DMS53 (cell line): ENCODE measurements at places on chromosomes 4 and X.
A peak's percentile ranks its signal among the peaks of the same experiment; 100 is the strongest.

DNA sequence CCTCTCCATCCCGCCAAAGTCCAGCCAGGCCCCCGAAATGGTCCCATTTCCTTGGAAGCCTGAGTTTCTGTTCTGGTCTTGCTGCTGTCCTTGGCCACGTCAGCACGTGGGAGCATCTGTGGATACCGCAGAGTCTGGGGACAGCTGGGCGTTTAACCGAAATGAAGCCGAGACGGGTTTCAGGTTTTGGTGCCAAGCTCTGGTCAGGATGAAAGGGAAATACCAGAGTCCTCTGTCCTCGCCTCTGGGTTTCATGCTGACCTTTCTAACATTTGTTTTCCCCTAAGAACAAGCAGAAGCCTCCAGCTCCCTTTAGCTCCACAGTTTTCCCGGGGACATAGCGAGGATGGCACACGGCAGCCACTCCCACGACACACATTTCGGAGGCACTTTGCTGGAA is 19.7 kb downstream of the SHOX start:
- no peak for DNase-seq

GRCh38 chr4:67436742-67437141 is 108.6 kb downstream of the CENPC start:
- DNase-seq: peak; percentile 74

DNA sequence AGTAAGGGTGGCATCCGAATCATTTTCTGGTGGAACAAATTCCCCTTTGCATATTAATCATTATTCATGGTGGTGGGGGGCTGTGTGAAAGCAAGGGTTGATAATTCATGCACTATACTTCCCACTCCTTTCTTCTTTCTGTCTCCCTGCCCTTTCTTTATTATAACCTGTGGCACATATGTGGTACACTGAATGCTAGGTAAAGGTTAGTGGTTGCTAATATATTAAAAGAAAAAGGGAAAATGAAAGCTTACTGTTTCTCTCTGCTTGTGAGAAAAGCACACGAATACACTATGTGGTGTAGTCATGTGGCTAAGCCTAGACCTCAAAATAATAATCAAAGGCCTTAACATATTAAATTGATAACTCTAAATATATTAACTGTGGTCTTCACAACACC is 178.4 kb upstream of the RPS6KA3 start:
- no peak for DNase-seq

DNA sequence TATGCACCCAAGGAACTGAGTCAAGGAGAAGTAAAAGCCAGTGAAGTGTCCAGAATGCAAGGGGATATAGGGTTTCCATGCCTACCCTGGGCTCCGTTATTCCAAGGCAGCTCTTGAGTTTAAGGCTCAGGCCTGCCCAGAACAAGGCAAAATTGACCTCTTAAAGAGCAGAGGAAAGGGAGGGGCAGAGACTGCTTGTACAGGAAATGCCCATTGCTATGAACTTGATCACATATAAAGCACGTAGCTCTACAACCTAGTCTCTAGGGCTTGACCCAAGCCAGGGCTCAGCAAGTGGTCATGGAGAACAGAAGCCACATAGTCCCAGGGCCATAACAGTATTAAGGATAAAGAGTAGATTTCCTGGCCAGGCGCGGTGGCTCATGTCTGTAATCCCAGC is 58.2 kb upstream of the MSN start:
- DNase-seq: no peak

DNA sequence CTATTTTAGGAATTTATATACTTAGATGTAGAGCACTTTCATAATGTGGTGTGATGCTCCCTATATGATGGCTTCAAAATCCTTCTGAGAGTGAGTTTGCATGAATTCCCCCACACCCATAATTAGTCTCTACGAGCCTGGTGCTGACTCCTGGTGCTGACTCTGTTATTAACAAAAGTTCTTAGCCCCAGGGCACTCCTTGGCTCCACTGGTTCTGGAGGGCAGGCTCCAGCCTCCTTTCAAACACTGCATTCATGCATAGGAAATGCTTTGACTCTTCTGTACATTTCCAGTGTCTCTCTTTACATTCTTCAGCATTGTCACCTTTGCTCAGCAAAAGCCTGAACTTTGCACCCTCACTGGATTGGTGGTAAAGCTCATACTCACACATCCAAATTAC is 64.0 kb downstream of the LNX1 start:
- no peak for DNase-seq

DNA sequence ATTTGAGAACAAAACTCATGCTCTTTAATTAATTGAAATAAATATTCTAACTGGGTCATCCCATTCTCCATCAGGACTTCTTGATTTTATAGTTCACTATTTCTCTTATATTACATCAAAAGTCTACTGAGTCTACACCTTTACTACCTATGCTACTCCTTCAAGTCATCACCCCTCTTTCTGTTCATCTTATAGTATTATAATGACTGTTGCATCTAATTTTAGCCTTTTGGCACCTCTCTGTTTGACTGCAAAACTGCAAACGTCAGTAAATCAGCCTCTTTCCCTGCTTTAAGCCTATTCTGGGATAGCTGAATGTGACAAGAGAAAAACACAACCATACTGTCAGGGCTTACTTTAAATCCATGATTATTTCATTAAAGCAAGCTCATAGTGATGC is 639.1 kb downstream of the GABRG1 start:
- DNase-seq: no peak

- DNase-seq: no peak
Observed at GRCh38 chr4:123351713-123352112, 44.9 kb upstream of the SPRY1 start.

- no peak for DNase-seq
Observed at GRCh38 chrX:123909523-123909922, 49.7 kb downstream of the XIAP start.

DNA sequence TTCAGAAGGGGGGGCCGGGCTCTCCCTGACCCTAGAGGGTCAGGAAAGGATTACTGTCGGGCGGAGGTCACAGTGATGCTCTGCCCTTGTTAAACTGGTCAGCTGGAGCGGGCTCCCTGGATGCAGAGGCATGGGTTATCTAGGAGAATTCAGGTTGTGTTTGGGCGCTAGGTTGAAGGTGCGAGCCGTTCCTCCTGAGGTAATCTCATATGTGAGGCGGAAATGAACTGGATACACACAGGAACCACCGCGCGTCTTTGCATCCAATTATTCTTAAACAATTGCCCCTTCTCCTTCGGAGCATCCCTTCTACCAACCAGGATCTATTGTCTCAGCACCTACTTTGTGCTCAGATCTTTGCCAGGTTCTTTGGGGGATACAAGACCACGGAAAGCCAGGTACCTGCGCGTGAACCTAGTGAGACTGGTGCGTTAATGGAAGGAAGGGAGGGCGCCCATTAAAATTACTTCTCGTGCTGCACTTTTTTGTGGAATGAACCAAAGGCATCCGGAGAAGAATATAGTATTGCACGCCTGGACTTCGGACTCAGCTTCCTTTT is 28.4 kb downstream of the HAND2 start:
- no peak for DNase-seq

GRCh38 chr4:143711543-143712154 is 11.2 kb upstream of the FREM3 start:
- DNase-seq: peak; percentile 17

DNA sequence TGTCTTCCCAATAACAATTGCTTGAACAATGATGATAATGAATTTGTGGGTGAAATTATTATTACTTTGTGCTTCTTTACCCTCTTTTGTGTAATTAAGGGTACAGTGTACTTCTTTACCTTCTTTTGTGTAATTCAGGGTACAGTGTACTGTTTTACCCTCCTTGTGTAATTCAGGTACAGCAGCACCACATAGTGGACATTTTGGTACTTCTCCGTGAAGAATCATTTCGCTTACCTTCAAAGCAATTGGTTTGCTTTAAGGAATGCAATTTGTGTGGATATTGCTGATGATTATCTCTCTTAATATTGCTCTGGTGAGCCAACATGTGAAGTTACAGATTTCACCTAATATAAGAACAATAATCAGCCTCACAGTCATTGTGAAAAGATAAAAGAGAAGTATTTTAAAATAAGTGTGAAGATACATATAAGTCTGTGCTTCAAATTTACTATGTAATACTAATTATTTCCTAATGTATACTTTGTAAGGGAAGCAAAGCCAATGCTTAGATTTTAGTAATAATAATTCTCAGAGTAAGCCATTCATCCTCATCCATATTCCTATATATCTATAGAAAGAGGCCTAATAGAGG is 27.2 kb upstream of the SEC24B start:
- DNase-seq: peak; percentile 74

DNA sequence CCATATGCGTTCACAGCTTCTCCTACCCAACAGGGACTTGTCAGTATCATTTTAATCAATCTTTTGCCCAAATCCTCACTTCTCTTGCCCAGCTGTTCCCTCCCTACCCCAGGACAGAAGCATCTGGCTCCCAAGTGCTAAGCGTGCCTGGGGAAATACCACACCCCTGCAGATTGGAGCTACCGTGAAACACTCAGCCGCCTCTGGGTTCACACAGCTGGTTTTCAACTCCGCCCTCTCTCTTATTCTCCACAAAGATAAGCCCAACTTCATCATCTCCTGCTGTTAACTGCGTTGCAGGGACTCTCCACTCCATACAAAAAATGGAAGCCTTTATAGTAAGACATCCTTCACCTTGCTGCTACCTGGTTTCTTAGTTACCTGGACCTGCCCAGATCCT is 147.3 kb upstream of the FTHL17 start:
- DNase-seq: no peak

DNA sequence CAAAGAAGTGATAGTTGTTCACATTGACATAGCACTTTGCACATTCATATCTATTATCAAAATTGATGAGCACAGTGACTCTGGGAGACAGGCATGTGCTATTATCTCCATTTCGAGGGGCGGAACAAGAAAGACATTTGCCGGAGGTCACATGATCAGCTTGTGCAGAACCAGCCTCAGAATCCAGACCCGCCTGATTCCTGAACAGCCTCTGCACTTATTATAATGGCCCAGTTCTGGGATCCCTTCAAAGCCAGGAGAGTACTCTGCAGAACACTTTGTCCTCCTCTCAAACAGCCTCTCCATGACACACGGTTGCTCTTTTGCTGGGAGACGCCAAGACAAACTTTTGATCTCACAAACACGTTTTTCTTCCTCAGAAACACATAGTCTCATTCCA is 48.4 kb downstream of the RWDD4 start:
- no peak for DNase-seq

GRCh38 chr4:156756118-156756517 is 215.5 kb downstream of the PDGFC start:
- no peak for DNase-seq

DNA sequence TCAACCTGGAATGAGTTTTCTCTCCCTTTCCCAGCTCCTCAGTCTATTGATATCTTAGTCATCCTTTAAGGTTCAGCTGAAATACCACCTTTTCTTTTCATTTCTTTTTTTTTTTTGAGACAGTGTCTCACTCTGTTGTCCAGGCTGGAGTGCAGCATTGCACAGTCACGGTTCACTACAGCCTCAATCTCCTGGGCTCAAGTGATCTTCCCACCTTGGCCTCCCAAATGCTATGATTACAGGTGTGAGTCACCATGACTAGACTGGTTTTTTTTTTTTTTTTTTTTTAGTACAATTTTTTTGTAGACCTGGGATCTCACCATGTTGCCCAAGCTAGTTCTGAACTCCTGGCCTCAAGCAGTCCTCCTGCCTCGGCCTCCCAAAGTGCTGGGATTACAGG is 28.9 kb downstream of the AFF1 start:
- peak; percentile 72 for DNase-seq

GRCh38 chr4:42632653-42633382 is 24.1 kb downstream of the ATP8A1 start:
- DNase-seq: no peak

GRCh38 chr4:153937289-153937688 is 148.4 kb upstream of the SFRP2 start:
- DNase-seq: no peak

GRCh38 chr4:84366161-84366560 is 132.9 kb downstream of the NKX6-1 start:
- no peak for DNase-seq

GRCh38 chrX:130100180-130100579 is 10.1 kb downstream of the ELF4 start:
- no peak for DNase-seq

DNA sequence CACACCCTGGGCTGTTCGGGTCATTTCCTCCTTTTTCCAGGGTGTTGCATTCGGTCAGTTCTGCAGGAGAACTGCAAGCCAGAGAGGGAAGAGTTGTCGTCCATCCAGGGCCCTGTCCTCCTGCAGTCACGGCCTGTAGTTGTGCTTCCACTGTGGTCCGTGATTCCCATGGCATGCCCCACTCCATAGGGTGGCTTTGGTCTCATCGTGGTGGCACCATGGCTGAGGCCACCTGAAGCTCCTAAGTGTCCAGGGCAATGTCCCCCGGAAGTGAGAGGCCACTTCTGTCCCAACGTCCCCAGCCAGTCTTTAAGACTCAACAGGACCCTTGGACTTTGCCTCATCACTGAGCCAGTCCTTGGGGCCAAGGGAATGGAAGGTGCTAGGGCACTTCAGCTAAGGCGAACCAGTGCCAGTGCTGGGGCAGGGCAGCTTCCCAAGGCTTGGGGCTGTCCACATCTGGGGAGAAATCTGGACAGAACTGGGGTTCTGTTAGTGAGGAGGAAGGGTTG is 83.7 kb downstream of the HTRA3 start:
- no peak for DNase-seq

GRCh38 chr4:175125410-175126068 is 207.4 kb downstream of the ADAM29 start:
- DNase-seq: peak; percentile 31

- no peak for DNase-seq
Observed at GRCh38 chr4:153541456-153542096, 75.4 kb downstream of the TMEM131L start.

- DNase-seq: peak; percentile 81
Observed at GRCh38 chr4:78864405-78865024, 74.7 kb downstream of the PAQR3 start.

DNA sequence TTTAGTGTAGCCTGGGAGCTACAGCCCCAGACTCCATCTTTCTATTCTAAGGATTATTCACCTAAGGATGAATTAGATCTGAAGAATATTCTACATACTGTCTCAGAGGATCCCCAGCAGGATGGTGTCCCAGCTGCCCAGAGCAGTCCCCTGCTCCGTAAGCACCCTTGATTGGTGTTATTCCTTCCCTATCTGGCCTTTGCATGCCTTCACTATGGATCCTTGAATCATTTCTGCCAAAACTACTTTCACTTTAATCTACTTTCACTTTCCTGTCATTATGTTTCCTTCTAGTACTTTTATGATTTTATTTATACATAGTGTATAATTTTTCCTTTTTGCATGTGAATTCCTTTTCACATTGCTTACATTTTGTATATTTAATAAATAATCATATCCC is 39.2 kb downstream of the ARHGAP24 start:
- no peak for DNase-seq

GRCh38 chr4:151567056-151567455 is 158.1 kb downstream of the FHIP1A start:
- no peak for DNase-seq
